Neural crest cell (in vitro differentiated cells): ENCODE measurements at places on chromosomes 2 and 18.

GRCh38 chr2:99880148-99880963 lies 262.0 kb downstream of the AFF3 start:
- no peak for DNase-seq

GRCh38 chr18:8871489-8871888 lies 166.1 kb downstream of the MTCL1 start:
- DNase-seq = no peak

- DNase-seq = no peak
Measured at GRCh38 chr2:74131901-74132300, 15.8 kb downstream of the BOLA3 start.

GRCh38 chr2:158729873-158730620 lies 65.1 kb upstream of the DAPL1 start:
- no peak for DNase-seq

- DNase-seq = no peak
Measured at GRCh38 chr18:6917072-6917471, 187.6 kb downstream of the ARHGAP28 start.

- DNase-seq = no peak
Measured at GRCh38 chr2:234060236-234060635, 9.7 kb downstream of the SPP2 start.

DNA sequence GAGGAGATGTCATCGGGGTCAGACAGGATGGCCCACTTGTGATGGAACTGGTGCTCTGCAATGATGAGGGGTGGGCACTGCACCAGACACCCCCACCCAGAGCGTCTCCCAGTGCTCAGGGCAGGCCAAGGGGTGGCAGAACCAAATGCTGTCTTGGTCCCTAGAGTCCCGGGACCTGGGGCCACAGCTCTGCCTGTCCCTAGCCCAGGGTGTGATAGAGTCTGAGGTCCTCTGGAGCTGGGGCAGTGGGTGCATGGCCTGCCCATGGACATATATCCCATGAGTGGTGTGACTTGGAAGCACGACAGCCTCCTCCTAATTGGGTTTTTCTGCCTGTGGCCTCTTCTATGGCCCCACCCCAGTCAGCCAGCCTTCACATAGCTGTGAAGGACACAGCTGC lies 6.7 kb upstream of the OTOF start:
- DNase-seq = no peak

- no peak for DNase-seq
Measured at GRCh38 chr2:172496160-172496608, 59.7 kb upstream of the PDK1 start.

DNA sequence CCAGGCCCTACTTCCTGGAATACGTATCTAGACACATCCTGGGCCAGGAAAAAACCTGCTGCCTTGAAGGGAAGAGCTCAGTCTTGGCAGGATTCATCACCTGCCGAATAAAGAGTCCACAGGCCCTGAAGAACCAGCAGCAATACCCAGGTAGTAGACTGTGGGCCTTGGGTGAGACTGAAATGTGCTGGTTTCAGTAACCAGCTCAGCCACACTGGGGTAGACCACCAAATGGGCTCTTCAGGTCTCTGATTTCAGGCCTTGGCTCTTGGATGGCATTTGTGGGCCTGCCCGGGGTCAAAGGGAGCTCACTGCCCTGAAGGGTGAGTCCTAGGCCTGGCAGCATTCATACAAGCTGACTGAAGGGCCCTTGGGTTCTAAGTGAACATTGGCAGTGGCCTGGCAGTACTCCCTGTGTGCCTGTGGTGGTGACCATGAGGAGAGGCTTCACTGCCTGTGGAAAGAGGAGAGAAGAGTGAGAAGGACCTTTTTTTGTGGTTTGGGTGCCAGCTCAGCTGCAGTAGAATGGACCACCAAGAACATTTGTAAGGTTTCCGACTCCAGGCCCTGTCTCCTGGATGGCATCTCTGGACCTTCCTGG lies 175.1 kb downstream of the ANKRD30B start:
- DNase-seq = no peak

- DNase-seq = no peak
Measured at GRCh38 chr18:49764032-49764431, 49.3 kb downstream of the ACAA2 start.

- peak; percentile 50 for DNase-seq
Measured at GRCh38 chr18:27685807-27686412, 491.0 kb downstream of the CDH2 start.

- DNase-seq = no peak
Measured at GRCh38 chr2:38013158-38013752, 62.7 kb downstream of the CYP1B1 start.

DNA sequence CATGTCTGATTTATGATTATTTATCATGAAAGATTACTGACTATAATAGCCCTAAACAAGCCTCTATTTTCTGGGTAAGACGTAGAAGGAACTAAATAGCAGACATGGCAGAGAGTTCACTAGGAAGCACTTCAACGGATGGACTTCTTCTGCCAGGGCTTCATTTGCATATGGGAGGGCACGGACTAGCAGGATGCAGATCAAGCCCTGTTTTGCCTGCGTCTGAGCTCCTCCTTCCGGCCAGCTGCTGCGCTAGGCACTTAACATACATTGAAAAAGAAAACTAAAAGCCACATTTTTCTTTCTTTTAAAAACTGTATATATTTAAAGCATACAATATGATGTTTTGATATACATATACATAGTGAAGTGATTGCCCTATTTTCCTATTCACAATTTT lies 340.0 kb upstream of the MEX3C start:
- DNase-seq = peak; percentile 29

GRCh38 chr18:75067996-75068645 lies 140.8 kb downstream of the PTGR3 start:
- no peak for DNase-seq

DNA sequence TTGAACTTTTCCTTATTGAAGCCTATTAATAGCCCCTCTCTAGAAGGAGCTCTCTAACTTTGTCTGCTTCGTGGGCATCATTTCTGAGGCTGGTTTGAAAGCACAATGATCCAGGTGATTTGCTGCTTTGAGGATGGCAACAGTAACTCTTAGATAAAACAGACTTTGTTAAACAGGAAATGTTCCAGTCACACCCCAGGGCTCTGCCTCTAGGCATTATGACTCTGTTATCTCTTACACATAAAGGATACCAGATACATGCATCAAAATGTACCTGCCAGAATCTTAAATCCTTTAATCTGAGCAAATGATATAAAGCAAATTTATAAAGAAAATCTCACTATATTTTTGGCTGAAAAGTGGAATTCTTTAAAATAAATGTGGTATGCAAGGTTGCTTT lies 52.3 kb downstream of the GAD1 start:
- DNase-seq = no peak

DNA sequence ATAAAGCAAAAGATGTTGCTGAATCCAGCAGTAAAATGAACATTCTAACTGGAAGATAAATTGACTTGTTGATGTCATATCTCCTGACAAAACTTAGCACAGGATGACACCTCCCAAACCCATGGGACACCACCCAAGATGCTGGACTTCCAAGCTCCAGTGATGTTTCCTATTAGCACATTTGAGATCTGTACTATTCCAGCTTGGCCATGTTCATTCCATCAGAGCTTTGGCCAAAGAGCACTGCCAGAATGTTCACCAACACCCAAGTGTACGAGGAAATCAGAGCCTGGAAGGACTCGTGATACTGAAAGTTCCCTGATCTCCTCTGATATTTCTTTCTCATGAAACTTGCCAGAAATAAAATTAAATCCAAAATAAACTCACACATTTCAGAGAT lies 44.7 kb downstream of the PID1 start:
- DNase-seq = no peak

- no peak for DNase-seq
Measured at GRCh38 chr2:96970910-96971309, 15.5 kb downstream of the FAM178B start.

- no peak for DNase-seq
Measured at GRCh38 chr18:33745871-33746545, 168.0 kb downstream of the ASXL3 start.

DNA sequence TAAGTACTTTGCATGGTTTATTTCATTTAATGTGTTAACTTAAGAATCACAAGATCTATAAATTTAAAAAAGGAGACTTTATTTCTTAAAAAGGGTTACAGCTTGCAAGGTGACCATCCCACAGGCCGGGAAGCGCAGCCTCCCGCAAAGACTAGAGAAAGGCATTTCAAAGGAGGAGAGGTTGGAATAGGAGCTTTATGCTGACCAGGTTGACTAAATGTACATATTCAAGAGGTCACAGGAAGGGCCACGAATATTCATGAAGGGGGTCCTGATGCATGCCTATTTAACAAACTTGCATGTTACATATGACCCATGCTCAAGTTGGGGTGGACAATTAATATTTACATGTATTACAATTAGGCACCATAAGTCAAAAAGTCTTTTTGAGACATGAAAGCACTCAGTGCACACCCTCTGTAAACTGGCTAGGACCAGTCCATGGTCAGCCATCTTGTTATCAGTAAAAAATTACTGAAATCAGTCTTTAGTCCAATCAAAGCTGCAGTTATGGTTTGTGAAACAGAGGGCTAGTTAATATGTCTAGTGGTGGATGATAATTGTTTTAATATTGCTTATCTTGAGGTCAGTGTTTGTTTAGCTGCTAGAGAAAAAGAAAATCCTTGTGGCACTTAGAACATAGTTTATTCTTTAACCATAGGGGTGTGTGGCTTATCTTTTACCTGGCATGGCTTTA lies 169.3 kb downstream of the KCNE4 start:
- no peak for DNase-seq

GRCh38 chr2:6506859-6507258 lies 358.8 kb downstream of the CMPK2 start:
- no peak for DNase-seq

- DNase-seq = no peak
Measured at GRCh38 chr18:63150942-63151421, 168.6 kb downstream of the BCL2 start.

DNA sequence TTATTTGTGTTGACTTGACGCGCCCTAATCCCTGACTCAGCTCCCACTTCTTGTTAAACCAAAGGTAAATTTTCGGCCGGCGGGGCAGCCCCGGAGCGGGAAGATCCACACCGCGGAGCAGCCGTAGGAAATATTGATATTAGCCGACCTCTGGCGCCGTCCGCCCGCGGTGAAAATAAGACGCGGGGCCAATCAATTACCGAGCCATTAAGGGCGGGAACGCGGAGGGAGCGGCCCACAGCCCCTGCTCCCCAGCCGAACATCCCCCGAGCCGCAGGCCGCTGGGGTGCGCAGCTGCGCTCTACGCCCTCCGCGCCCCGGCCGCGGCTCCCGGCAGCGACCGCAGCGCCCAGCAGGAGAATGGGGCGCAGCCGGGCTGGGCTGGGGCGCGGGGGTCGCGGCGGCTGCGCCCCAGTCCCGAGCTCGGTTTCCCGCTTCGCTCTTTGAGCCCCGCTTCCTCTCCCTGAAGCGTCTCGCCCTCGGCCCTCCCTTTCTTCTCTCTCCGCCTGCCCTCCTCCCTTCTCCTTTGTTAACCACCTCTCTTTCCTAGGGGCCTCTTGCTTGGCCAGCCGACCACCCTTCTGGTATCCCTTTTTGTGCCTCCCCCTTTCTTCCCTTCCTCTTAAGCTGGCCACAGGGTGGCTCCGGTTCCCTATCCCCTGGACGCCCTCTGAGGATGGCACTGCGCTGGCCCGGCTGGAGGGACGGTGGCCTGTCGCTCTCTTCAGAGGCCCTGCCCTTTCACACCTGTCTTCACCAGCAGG lies 40.9 kb downstream of the CELF4 start:
- peak; percentile 36 for DNase-seq

DNA sequence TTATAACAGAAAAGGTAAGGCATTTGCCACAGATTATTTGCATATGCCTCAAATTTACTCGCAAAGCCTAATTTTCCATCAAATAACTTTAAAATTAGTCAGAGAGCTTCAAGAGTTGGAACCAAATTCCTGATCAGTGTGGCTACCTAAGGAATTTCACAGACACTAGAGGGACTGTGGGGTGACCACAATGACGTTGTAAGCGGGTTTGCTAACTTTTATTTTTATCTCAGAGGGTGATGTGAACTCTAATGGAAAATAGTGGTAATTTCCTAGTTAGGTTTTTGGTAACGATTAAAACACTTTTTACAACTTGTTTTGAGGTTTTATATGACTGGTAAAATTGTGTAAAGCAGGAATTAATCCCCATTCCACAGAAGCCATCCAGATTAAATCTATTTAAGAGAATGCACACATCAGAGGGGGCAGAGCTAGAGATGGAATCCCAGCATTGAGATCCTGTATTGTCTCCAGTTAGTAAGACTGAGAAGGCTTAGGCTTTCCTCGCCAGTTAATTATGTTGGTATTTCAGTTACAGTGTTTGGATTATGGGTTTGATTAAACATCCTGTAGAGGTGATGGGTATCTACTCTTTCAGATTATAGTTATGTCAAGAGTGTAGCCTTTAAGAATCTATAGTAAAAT lies 129.0 kb downstream of the GPD2 start:
- DNase-seq = no peak

GRCh38 chr2:238638100-238638981 lies 209.5 kb upstream of the TWIST2 start:
- no peak for DNase-seq

DNA sequence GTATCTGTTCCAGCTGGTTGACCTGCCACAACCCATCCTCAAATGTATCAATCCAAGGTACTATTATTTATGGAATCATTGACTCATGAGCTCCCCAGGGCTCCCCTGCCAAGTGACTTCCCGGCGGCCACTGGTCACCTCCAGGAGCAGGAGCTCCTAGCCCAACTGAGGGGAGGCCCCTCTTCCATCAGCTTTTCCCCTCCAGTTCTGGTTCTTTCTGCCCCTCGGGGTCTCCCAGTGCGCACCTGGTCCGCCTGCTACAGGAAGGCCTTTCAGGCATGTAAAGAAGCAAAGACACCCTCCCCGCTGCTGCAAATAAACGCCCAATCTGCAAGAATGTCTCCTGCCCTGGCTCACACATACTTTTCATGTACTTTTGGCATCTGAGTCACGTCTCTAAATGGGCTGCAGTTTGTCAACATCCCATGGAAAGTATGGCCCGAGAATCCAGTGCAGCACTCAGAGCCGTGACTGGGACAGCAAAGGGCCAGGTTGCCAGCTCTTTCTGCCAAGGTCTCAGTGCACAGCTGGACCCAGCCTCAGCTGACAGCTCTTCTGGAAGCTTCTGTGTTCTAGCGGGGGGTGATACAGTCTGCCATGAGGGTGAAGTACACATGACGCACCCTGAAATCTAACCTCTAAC lies 41.4 kb downstream of the KLHL29 start:
- DNase-seq = no peak

- DNase-seq = no peak
Measured at GRCh38 chr2:223101340-223102039, 49.5 kb downstream of the KCNE4 start.

DNA sequence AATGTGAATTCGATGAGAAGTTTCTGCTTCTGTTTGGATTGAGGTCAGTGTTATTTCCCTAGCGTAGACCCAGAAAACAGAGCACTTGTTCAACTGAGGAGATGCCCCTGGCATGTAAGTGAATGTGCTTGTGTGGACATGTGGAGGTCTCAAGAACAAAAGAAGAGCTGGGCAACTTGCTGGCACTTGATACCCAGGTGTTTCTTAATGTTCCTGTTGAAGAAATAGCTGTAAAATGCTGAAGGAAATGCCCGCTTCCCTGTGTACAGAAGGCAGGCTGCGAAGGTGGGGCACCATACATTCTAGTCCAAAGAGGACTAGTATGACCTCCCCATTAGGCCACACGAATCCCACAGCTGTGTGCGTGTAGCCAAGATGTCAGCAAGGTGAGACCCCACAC lies 9.8 kb upstream of the LBH start:
- no peak for DNase-seq

- DNase-seq = no peak
Measured at GRCh38 chr18:65527879-65528633, 222.8 kb upstream of the CDH7 start.

- no peak for DNase-seq
Measured at GRCh38 chr2:188813857-188814256, 160.3 kb upstream of the COL3A1 start.
